MCF 10A (cell line): ENCODE measurements at places on chromosomes 5 and 9.

DNA sequence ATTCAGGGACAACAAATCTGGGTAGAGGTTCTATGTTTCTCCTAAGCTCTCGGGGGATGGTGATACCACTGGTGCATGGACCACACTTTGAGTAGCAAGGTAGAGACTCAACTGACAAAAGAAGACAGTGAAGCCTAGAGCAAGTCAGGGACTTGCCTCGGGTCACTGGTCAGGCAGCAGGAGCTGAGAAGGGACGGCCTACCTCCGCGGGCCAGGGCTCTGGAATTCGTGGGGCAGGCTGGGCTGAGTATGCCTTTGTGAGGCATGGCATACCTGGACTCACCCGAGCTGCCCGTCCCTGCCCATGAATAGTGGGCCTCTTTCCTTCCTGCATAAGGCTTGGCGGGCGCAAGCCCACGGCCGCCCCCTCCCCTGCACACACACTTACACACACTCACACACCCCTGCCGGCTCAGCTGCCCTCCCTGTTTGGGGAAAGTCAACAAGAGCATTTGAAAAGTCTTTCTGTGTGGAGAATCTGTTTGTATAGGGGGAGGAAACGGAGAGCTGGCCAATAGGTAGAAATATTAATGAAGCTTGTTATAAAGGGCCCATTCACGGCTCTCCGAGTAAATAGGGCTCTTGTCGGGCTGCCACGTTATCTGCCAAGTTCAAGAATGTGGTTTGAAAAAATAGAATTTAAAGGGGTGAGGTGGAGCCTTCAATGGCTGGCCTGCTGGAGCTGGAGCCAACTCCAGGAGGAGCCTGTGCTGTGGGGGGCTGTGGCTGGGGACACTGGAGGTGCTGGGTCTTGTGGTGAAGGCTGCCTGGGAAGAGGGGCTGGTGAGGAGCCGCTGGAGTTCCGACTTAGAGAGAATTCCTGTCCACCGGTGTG lies 19.1 kb upstream of the KIF12 start:
- H3K36me3 ChIP-seq = no peaks in the 10 kb centered on the region
- no peak for DNase-seq
- H3K27me3 ChIP-seq = peaks cover 50% of the 10 kb centered on the region
- no peak overlapping the region for H3K4me3 ChIP-seq
- no peak overlapping the region for H3K27ac ChIP-seq

- H3K27ac ChIP-seq = no peak overlapping the region
- no peak for DNase-seq
These were observed 43.5 kb downstream of the FOXI1 start for GRCh38 chr5:170149206-170149515.

DNA sequence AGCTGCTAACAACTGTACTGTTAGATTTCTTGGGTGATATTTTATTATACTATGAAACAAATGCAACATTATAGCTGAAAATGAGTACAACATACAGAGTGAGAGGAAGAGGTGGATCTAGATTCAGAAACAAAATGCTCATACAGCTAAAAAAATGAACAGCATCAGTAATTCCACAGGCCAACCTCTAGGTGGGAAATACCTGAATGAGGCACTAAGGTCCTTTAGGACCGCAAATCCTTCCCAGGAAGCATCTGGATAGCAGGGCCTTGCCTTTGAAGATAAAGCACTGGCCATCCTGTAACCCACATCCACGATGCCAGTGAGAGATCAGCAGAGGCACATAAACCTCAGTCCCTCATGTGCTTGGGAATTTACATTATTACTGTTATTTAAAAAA lies 310.8 kb downstream of the YTHDC2 start:
- peak; percentile 11 for DNase-seq
- no peaks in the 10 kb centered on the region for H3K4me1 ChIP-seq
- peaks cover 40% of the 10 kb centered on the region for H3K27me3 ChIP-seq
- no peak overlapping the region for H3K27ac ChIP-seq
- H3K4me3 ChIP-seq = no peak overlapping the region

- H3K36me3 ChIP-seq = peaks cover 6% of the 10 kb centered on the region
- H3K27ac ChIP-seq = no peak overlapping the region
- no peak overlapping the region for H3K4me3 ChIP-seq
- no peak for DNase-seq
These were observed 47.6 kb upstream of the ZFAND5 start for GRCh38 chr9:72412483-72413040.
